ENCODE measurements at places on chromosomes 5 and 9.

- no peak for DNase-seq
These were observed 67.0 kb upstream of the RNU6ATAC start for GRCh38 chr9:134231330-134231745.

DNA sequence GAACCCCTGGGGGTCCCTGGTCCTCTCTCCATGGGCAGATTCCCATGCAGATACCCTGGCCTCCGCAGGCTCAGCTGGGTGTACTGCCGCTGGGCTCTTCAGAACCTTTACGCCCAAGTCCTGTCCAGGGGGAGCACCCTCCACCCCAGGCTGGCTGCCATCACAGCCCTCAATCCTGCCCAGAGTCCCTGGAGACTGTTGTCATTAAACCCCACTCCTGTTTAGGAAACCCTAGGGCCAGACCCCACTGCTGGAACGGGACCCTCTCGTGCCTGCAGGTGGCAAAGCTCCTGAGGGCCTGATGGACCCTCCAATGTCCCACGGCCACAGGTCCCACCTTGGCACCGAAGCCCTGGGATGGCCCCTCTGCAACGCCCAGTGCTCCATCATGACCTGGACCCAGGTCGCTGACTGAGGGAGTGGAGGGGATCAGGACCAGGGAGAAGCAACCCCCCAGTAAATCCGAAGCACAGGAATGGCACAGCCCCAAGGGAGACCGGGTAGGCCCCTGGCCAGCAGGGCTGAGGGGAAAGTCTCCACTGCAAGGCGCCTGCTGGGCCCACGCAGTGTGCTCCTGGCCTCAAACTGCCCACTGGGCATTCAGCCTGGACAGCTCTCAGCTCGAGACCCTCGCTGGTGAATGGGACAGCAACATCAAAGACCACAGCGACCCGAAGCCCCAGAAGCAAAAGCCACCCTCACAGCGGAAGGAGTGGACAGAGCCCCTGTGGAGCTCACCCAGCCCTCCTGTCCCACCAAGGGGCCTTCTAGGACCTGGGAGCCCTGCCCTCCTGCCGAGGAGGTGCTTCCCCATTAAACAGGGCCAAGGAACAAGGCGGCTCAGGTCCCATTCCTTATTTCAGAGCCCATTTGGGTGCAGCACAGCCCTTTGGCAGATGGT lies 8.3 kb downstream of the ZDHHC11B start:
- DNase-seq, result no peak

DNA sequence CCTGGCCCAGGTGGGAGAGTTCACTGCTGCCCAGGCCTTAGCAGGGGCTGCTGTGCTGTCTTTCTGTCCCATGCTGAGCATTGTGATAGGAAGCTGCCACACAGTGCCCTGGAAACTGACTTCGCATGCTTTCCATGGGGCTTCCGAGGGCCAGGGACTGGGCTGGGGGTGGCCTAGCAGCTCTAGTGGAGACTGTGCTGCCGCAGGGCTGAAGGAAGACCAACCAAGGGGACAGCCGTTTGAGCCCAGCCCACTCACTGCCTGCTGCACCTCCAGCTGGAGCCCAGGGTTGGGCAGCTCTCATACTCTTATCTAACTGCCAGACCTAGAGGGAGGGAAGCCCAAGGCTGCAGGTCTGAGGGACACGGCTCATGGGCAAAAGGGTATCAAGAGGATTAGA lies 79.2 kb downstream of the RGS3 start:
- no peak for DNase-seq

DNA sequence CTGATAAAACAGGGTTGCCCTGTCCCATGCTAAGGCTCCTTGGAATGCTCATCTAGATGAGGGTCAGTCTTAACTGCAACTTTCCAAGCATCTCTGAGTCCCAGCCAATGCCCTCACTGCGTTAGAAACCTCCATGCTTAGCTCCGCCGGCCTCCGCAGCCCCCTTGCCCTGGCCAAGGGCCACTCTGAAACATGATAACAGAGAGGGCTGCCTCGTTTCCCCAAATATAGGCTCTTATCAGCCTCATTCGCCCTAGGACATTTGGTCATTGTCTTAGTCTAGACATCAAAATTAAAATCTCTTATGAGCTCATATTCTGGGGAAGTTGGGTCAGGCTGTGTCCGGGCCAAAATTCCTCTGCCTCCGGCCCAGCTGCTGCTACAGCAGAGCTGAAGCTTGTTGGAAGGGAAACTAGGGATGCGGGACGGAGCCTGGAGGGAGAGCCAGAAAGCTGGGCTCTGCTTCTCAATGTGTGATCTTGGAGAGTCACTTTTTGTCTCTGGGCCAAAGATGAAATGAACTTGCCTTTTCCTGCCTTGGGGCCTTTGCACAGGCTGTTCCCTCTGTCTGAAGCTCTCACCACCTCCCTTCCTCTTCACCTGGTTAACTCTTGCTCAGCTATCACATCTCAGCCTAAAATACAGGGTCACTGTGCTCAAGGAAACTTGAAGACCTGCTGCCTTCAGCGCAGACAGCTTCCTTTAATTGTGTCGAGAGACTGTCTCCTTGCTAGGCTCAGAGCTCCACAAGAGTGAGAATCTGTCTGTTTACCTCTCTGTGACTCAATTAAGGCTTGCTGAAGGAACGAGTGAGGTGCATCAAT lies 191.3 kb downstream of the RGS3 start:
- DNase-seq, result no peak

- DNase-seq, result no peak
These were observed 18.3 kb downstream of the PRDM9 start for GRCh38 chr5:23525751-23526150.

DNA sequence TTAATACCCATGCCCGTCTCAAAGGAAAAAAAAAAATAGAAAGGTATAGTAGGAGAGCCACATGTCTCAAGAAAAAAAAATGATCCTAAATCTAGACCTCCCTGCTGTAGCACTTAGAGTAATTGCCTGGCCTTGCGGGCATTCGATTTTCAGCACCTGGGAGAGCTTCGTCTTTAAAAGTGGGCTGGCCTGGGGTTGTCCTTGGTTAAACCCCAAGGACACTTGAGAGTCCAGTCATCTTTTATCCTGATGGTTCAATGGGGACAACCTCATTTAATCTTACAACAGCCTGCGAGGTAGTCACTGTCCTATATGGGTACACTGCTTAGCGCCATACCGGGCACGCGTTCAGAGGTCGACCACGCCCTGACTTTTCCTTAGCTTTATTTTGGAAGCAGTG lies 60.1 kb downstream of the MAT2B start:
- no peak for DNase-seq

- DNase-seq, result no peak
These were observed 85.2 kb downstream of the SPRY4 start for GRCh38 chr5:142239394-142240159.

DNA sequence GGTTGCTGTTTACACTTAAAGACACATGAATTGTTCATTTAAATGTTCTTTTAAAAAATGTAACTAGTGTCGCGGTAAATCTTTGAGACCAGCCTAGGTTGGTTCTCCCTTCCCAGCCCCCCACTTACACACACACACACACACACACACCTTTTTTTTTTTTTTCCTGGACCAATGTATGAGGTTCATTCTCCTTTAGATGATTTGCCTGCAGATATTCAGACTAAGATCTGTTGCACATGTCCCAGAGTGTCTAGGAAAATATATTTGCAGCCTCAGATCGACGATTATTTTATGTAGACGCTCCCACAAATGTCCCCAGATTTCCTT lies 4.4 kb upstream of the ELAVL2 start:
- no peak for DNase-seq

DNA sequence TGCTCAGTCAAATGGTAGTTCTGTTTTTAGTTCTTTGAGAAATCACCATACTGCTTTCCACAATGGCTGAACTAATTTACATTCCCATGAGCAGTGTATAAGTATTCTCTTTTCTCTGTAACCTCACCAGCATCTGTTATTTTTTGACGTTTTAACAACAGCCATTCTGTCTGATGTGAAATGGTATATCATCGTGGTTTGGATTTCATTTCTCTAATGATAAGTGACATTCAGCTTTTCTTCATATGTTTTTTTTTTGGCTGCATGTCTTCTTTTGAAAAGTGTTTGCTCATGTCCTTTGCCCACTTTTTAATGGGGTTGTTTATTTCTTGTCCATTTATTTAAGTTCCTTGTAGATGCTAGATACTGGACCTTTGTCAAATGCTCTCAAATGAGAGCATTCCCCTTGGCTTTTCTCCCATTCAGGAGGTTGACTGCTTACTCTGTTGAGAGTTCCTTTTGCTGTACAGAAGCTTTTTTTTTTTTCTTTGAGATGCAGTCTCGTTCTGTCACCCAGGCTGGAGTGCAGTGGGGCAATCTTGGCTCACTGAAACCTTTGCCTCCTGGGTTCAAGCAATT lies 58.7 kb upstream of the RGMB start:
- DNase-seq, result no peak

DNA sequence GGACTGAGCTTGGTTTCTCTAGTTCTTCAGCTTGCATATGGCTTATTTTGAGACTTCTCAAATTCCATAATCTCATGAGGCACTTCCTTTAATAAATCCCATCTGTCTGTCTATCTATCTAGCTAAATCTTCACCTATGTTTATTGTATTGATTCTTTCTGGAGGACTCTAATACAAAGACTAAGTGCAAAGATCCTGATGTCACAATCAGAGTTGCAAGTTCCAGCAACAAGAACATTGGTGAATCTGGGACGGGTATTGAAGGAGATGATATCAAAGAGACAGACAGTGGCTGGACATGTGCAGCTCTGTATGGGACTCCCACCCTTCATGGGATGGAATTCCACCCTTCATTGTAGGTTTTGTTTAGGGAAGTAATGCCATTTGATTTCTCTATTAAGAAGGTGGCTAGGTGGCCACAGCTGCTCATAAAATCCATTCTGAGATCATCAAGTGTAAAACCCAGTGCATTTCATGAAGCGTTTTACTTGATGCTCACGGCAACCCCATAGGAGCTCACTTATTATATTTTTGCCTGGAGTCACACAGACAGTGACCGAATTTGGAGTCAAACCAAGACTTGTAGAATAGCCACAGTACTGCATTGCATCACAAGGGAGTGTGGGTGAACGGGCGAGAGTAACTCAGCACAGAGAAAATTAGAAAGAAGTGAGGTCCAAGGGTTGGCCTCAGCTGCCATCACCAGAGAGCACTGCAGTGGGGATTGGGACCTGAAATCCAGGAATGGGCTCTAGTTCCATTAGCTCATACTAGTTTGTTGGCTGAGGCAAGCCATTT lies 24.9 kb downstream of the TAS2R1 start:
- DNase-seq, result no peak

GRCh38 chr5:168801567-168801966 lies 222.4 kb upstream of the PANK3 start:
- no peak for DNase-seq

GRCh38 chr9:122338994-122339393 lies 31.8 kb upstream of the PTGS1 start:
- DNase-seq, result no peak

DNA sequence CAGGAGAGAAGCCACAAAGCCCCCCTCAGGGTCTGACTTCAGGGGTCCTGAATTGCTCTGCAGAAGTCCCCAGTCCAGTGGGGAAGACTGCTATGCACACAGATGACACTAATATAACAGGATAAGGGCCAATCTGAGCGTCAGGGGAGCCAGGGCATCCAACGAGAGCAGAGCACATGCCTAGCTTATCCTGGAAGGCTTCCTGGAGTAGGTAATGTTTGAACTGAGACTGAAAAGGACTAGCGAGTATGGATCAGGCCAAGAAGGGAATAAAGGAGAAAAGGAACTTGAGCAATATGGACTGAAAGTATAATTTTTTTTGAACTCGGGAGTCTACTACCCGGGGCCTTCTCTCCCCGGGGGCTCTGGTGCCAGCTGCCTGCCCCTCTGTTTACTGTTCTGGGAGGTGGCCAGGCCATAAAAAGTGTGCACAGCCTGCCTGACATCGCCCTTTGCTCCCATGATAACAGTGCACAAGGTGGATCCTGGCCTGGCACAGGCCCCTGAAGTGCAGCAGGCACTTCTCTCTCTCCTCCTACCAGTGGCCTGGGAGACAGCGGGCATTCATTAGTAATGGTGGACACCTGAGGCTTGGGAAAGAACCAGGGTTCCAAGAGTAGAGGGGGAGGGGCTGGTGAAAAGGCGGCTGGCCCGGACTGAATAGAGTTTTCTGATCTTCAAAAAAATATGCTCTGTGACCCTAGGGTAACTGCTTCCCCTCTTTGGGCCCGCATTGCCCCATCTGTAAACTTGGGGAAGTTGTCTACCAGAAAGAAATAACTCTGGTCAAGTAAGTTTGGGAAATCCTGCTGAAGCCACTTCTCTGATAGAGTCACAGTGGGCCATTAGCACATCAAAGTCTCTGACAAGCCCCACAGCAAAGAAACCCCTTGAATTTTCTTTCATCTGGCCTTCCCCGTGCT lies 4.6 kb upstream of the SLC6A7 start:
- no peak for DNase-seq

DNA sequence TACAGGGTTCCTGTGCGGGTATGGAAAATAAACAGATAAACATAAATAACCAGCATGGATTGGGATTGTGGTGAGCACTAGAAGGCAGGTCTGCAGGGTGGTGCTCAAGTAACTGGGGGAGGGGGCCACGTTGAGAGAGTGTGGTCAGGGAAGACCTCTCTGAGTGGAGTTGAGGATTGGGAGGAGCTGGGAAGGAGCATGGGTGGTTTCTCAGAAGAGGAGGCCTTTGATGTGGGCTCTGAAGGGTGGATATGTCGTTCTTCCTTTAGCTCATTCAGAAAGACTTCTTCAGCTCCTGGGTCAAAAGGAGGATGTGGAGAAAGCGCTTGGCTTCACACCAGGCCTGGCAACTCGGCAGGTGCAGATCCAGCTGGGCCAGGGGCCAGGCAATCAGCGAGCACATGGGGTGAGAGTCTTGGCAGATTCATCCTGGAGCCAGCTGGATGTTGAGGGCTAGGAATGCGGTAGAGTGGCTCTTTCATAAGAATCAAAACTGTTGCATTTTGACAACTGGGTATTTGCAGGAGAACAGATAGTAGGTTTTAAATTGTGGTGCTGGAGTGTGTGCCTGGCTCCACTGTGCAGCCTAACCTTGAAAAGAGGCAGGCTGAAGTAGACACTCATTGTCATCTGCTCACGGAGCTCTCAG lies 71.7 kb downstream of the PCSK5 start:
- DNase-seq, result peak; percentile 19

GRCh38 chr5:113809626-113810025 lies 296.1 kb downstream of the YTHDC2 start:
- DNase-seq, result no peak

DNA sequence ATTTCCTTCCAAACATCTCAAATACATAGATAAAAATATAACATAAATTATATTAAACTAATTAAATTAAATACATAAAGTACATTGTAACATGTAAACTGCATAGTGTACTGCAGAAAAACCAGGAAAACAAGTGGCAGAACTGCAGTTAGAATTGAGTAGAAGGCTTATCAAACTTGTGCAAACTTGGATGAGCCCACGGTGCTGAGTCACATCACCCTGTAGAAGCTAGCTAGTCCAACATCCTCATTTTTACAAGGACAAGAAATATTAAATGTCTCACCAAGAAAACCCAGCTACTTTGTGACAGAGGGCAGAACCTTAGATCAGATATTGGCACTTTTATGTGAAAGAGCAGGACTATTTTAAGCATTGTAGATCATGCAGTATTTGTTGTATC lies 807.9 kb upstream of the NUDT12 start:
- DNase-seq, result no peak

GRCh38 chr5:133205649-133206048 lies 153.8 kb downstream of the HSPA4 start:
- no peak for DNase-seq

GRCh38 chr5:124310453-124310852 lies 436.0 kb downstream of the ZNF608 start:
- DNase-seq, result no peak

- DNase-seq, result no peak
These were observed 8.8 kb downstream of the AQP7 start for GRCh38 chr9:33393581-33393980.

GRCh38 chr9:111663301-111663823 lies 2.0 kb downstream of the GNG10 start:
- no peak for DNase-seq
